GM23338 (cell line): ENCODE measurements at places on chromosomes 2 and 18.

- DNase-seq = no peak
These were observed 7.8 kb upstream of the ARHGAP25 start for GRCh38 chr2:68726608-68727367.

DNA sequence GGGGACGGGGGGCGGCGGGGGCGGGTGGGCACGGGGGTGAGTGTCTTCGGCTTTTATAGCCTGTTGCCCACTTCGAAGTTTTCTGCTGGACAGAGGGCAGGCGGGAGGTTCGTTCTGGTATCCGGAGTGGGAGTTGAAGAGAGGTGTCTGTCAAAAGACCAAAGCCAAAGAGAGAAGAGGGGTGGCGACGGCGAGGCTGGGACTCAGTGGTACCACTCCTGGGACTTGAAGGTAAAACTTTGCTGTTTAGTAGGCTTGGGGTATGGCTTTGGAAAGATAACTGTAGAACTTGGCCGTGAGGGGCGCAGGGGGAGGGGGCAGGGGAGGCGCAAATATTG is 215.8 kb upstream of the DTNA start:
- DNase-seq = peak; percentile 40

DNA sequence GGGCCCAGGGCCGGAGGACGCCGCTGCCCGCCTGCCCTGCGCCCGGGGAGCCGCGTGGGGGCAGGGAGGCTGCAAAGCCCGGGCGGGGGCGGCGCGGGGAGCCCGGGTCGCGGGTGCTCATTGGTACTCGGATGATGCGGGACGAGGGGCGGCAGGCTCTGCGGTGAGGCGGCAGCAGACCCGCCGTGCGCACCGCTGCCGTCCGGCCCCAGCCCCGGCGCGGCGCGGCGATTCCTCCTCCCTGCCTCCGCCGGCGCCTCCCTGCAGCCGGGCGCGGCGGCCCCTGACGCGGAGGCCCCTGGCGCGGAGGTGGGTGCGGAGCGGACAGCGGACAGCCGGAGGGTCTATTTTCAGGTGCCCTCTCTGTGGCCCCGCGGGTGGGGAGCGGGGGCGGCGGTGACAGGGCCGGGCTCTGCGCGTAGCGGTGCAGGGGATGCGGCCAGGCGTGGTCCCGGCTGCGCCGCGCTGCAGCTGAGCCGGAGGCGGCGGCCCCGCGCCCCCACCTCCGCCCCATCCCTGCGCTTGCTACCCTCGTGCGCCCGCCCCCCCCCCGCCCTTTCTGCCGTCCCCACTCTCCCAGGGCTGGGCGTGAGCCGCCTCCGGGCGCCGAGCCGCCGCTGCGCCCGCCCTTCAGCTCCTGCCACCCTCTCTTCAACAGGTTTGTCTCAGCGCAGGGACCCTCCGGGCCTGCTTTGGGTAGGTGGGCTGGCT is 640 bp downstream of the SPTBN1 start:
- peak; percentile 60 for DNase-seq

DNA sequence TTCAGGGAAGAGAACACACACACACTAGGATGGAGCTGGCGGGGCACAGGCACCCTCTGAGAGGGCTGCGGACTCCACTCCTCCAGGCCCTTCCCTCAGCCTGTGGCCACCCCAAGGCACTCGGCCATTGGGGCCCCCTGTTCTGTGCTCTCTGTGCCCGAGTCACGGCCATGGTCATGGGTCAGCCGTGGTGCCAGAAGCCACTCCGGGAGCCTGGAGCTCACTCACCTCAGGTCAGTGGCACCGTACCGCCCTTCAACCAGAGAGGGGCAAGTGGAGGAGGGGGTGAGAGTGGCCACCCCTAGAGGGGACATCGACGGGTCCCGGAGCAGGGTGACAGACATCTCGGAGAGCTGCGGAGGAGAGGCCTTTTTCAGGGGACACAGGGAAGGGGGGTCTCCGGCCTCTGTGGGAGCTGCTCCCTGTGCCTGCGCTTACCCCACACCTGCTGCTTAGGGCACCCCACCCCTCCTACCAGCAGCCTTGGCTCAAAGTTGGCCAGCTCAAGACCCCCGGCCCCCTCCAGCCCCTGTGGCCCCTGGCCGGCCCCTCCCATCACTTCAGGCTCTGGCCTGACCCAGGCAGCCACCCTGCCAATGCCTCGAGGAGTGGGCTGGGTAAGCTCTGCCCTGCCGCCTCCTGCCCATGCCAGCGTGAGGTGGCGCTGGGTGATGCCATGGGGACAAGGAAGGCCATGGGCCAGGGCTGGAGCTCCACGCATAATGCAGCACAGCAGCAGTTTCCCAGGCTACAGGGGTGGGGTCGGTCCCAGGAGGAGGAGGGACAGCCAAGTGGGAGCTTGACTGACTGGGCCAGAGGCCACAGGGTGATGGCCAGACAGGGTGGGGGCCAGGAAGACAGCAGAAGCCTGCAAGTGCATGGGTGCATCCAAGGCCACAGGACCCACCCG is 29.3 kb downstream of the AQP12A start:
- DNase-seq = no peak

DNA sequence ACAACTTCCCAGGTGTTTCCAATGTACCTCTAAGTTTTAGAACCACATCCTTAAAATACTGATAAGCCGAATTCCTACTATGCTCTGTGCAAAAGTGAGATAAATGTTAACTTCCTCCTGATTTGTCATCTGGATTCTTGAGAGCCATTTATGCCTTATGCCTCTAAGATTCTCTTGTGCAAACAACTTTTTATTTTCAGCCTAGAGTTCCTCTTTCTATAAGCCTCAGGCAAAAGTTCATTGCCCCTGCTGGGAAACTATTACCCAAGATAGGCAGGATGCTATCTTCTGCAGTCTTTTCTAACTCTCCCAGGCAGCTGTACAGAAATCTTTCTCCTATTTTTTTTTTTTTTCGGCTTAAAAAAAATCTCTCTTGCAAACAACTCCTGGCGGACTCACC is 216.1 kb downstream of the KCNJ3 start:
- no peak for DNase-seq

- DNase-seq = no peak
These were observed 33.4 kb downstream of the SFXN5 start for GRCh38 chr2:73037947-73038585.

DNA sequence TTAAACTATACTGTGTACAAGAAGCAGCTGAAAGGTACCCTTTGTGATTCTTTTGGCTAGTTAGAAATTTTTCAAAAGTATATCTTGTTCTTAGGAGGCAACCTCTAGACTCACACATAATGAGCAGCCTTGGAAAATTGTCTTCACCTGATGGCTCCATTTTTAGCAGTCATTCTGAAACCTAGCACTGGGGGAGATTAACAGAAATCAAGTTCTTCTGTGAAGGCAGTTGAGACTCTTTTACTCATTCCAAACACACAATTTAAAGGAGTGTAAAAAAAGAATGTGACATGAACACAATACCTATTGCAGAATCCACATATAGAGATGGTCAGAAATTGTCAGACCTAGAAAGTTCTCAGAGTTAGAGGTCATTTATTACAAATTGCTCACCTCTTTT is 197.7 kb downstream of the UBE2E3 start:
- DNase-seq = no peak

DNA sequence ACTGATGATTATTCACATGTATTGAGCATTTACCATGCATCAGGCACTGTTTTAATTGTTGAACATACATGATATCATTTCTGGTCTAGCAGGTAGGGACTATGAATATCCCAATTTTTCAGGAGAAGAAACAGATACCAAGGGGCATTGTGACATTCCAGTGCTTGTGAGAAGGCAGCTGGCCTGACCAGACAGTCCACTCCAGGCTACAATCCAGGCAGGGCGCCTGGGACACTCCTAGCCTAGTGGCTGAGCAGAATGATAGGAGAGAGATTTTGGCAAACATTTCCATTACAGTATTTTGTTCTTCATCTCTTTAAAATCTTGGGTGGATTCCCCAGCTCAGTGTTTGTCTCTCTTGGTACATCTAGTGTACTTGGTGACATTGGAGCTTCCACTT is 24.9 kb downstream of the ZNF892 start:
- no peak for DNase-seq

GRCh38 chr18:59140302-59140885 is 710 bp downstream of the SEC11C start:
- peak; percentile 59 for DNase-seq

DNA sequence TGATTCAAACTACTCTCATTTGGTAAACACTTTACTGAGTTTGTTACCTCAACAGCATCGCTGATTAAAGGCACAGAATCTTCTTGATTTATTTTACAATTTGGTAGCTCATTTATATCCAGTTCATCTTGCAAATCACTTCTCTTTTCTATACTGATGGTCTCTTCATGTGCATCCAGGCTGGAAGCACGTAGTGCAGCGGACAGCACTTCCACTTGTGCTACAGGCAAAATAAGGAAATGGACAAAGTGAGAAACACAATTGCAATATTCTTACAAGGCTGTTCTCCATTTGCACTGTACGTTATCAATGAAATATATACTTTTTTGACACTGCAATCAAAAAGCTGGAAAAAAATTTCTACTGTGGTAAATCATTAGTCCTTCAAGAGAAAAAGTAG is 51.0 kb downstream of the PPP4R1 start:
- no peak for DNase-seq

DNA sequence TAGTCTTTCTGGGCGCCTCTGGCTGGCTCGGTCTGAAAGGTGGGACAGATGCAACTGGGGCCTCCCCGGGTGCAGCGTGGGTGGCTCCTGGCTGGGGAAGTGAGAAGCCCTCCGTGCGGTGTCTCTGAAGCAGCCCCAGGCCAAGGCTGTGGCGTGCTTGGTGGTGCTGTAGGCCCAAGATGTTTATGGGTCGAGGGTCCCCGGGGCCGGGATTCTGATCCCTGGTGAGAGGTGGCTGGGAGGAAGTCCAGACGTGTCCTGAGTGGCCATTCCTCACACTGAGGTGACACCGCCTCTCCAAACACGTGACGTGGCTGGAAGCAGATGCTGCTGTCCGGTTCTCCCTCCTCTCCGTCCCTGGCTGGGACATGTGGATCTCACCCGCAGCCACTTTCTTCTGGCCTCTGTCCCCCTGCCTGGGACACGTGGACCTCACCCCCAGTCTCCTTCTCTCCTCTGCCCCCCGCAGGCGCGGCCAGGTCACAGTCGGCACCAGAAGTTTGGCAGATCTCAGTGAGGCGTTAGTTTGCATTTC is 12.6 kb downstream of the RTP5 start:
- DNase-seq = peak; percentile 65

GRCh38 chr2:162623888-162624287 is 214.7 kb downstream of the KCNH7 start:
- DNase-seq = no peak

- DNase-seq = no peak
These were observed 95.9 kb downstream of the FEZ2 start for GRCh38 chr2:36502081-36502480.

DNA sequence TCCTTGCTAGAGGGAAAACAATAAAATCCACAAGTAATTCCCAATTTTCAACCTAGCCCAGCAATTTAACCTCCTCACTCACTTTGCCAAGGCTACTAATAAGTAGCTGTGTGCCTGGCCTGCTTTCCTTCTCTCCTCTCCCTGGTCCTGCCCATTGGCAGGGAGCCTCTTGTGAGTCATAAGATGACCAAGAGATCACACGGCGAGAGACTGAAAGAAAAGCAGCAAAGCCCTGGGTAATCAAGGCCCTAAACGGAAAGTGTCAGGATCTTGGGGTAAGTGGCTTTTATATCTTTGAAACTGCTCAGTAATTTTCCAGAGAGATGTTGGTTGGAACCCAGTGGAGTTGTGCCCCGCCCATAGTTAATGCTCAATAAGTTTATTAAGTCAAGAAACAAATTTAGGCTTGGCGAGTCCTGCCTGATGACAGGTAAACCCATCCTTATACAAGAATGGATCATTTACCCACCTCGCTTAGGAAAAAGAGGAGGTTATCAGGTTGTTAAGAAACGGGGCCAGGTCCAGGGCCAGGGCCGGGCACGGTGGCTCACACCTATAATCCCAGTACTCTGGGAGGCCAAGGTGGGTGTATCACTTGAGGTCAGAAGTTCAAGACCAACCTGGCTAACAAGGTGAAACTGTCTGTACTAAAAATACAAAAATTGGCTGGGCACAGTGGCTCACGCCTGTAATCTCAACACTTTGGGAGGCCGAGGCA is 10.0 kb upstream of the ADAM17 start:
- no peak for DNase-seq

DNA sequence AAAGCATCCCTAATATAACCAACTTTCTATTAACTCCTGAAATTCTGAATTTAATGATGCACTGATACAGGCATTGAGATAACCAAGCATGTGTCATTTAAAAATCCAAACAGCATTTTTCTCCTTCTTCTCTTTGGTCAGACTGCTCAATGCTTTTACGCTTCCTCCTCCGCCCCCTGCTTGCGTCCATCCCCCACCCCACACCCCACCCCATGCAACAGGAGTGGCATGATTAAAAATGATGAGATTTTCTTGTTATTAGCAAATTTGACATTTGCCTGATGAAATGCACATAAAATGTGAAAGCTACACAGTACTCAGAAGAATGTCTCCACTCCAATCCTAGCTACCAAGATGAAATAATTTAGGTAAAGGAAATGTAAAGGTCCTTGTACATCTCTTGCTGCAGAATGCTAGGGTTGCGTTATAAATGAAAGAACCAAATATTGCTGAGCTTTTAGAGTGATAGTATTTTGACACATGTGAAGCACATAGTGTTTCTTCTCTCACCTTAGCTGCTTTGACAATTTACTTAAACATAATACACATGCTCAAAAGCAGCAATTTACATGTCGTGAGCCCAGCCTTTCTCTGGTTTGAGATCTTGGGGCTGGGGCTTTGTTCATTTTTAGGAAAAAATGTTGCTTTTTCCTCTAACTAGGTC is 263.8 kb downstream of the MEIS1 start:
- DNase-seq = no peak

DNA sequence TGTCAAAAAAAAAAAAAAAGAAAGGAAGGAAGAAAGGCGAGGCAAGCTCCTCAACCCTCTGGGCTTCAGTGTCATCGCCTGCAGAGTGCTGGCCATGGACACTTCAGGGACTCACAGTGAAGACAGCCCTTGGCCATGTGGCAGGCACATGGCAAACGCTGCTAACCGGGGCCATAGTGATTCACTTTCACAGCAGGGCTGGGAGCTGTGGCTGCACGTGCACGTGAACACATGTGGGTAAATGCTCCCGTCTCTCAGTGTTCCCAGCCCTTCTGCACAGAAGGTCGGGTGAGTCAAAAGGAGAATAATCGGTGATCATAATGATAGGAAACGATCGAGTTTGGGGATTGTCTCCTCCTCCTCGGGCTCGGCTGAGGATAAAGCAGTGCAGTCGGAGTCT is 46.1 kb upstream of the UBE2F start:
- no peak for DNase-seq
